ENCODE measurements at places on chromosomes 2 and 18.

GRCh38 chr2:5696945-5697521 is 4.8 kb downstream of the SOX11 start:
- no peak for DNase-seq

DNA sequence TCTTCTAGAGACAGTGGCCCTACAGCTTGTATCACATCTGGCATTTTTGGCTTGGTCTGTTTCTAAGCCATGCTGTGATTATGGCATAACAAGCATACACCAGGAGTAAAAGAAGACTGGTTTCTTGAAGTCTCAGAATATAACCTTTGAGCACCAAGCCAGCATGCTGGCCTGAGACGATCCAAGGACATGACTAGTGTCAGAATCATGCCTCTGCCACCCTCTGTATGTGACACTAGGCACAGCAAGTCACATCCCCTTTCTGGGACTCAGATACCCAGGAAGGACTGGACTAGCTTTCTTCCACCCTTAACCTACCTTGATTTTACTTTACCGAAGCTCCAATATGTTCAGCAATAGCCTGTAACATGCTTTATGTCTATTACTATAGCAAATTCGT is 345.5 kb downstream of the SETBP1 start:
- DNase-seq = no peak

DNA sequence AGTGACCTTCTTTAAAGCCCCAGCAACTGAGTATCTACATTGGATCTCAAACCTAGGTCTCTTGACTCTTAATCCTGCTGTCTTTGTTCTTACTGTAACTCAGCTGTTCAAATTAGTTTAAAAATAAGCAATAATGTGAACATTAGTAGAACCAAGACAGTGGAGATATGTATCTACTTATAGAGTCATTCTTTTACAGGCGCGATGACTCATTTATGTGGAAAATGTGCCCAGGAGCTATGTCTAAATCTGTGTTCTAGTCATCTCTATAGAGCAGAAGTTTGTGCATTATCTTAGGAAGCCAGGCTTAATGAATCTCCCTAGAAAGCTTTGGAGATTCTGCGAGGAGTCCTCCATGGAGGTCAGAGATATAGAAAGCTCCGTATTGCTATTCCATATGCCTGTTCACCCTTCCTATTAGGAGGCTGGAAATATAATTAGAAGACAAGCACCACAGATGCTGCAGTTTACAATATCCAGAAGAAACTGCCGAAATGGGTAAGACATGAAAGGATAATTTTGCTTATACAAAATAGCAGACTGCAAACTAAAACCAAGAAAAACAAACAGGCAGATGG is 211.6 kb downstream of the TRIB2 start:
- DNase-seq = no peak

DNA sequence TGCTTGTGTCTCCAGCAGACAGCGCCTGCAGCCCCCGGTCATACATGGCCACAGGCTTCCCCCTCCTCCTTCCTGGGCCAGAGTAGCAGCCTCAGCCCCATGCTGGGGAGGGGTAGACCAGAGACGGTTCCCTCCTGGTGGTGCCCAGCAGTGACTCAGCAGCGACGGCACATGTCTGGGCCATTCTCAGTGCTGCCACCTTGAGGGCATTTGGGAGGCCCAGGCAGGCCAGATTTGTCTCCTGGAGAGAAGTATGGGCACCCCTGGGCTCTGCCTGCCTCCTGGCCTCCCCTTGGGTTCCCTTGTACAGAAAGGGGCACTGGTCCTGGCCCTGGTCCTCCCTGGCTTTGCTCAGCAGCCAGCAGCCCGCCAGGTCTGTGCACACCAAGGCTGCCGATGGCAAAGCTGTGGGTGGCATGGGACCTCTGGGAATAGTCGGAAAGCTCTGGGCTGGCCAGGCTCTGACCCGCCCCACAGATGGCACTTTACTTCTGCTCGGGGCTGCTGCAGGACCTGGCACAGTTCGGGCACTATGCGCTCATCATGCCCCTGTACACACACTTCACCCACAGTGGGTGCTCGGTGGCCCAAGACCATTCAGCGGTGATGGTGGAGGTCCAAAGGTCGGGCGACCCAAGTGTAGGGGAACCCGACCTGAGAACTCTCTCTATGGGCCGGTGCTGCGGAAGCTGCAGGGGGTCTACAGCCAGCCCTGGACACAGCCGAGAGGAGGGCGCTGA is 11.4 kb upstream of the ALPI start:
- peak; percentile 33 for DNase-seq

DNA sequence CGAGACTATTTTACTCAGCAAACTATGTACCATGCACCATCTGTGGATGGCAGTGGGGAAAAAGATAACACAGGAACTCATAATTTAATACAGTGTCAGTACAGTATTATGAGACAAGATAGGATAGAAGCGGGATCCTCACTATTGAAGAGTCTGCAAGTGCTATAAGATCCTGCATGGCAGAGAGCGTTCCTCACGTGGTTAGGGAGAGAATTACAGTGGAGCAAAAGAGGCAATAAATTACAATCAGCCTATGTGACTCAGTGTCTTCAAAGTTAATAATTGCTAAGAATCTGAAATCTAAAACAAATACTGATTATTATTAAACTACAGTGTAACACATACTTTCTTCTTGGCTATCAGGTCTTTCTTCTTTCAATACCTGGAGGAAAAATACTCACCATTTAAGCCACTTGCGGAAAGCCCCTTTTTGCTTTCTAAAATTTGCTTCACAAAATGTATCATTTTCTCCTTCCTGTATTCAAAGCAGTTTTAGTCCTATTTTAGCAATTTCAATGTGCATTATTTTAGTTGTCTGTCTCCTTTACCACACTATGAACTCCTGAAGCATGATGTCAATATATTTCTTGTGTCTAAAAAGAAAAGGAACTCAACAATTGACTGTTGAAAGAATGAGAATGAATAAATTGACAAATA is 342.9 kb downstream of the SPAG16 start:
- DNase-seq = no peak

GRCh38 chr2:24051833-24052232 is 2.3 kb downstream of the FKBP1B start:
- no peak for DNase-seq

- peak; percentile 81 for DNase-seq
These were observed 37.3 kb upstream of the LNPK start for GRCh38 chr2:176039375-176039774.

GRCh38 chr2:136738044-136738443 is 27.3 kb upstream of the THSD7B start:
- no peak for DNase-seq

- no peak for DNase-seq
These were observed 43.4 kb upstream of the ROCK2 start for GRCh38 chr2:11387843-11388242.

DNA sequence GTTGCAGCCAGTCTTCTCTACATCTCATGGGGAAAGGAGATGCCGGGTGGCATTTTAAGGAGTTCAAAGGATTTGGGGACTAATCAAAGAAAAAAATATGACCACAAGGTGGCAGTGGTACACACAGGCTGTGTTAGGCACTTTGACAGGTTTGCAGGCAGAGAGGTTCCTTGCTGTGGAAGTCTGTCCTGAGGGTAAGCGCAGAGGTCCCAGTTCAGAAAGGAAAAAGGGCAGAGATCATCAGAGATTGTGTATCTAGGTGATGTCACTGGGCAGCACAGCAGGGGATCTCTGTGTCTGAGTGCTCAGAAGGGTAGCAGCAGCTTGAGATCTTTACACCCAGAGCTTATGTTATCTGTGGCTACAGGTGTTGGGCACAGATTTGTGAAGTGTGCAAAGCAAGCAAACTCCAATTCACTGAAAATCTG is 231.4 kb downstream of the LRRTM1 start:
- peak; percentile 77 for DNase-seq

GRCh38 chr2:171360905-171361304 is 72.9 kb downstream of the METTL8 start:
- no peak for DNase-seq

DNA sequence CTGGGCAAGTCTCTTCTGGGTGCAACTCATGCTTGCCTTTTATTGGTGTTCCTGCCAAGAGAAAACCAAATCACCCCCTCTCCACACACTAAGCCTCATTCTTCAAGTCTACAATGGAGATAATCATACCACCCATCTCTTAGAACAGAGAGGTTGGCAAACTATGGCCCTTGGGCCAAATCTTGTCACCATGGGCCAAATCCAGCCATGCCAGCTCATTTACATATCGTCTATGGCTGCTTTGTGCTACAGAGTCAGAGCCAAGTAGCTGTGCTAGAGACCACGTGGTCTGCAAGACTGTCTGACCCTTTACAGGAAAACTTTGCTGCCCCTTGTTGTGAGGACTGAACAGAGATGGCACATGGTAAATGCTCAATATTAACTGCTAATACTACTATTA is 270.3 kb upstream of the PARD3B start:
- no peak for DNase-seq

GRCh38 chr2:60551240-60552077 is 2.0 kb downstream of the BCL11A start:
- peak; percentile 54 for DNase-seq

DNA sequence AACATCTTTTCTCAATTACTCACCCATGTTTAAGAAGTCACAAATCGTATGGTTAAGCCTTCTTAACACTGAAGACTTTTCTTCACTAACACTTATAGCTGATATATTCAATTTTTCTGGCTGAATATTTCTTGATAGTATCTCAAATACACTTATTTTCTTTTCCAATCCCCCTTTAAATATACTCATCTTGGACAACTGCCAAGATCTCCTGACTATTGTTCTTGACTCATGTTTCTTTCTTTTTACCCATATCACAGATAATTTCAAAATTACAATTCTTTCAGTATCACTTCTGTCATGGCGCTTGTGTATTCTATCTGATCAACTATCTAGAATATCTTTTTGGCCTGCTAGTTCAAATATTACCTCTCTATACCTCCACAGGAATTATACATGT is 954.3 kb upstream of the ACVR2A start:
- DNase-seq = no peak

DNA sequence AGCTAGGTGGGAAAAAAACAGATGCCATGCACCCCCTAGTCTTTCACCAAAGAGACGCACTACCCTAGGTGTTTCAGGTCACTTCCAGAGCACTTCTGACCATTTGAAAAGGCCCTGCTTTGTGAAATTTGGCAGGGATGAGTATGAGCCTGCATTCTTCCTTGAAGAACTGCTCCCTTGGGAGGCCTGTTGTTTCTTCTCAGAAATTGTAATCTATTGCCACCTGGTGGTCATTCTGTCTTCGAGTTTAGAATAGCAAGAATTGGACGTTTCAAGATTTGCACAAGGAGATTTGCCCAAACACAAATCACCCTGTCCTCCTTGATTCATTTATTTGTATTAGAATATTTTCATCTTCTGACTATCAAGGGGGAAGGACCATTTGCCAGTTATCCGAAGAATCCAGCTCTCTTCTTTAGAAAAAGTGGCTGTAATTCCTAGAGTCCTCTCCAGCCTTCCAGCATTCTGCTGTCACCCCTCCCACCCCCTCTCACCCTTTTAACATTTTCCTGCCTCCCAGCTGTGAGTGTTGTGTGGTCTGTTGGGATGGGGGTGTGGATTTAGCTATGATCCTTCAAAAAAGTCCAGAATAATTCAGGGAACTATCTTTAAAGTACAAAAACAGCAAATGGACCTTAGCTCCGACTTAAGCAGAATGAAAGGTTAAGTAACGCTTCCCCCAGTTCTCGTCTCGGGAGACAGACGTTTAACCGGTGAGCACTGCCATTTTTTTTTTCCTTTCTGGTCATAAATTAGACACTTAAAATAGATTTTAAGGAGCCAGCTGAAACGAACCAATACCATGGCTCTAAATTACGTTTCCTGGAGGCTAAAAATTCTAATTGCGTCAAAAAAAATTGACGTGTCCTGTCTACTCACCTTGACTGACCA is 3.7 kb upstream of the GAD1 start:
- peak; percentile 91 for DNase-seq

DNA sequence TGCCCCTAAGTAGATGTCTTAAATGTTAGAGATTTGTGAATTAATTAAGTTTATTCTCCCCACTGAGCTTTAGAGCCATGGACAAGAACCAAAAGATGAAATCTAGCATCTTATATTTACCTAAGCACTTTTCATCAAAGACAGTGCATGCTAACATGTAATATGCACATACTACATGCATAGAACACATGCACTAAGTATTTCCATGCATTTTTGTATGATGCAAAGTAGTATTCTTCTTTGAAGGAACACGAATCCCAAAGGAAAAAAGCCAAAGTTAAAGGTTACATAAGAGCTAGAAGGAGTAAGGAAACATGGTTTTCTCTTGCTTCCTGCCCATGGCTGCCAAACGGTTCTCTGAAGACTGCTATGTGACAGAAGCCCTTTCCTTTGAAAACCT is 15.3 kb downstream of the STAMBP start:
- no peak for DNase-seq

- no peak for DNase-seq
These were observed 66.3 kb downstream of the MYCN start for GRCh38 chr2:16006537-16007166.

DNA sequence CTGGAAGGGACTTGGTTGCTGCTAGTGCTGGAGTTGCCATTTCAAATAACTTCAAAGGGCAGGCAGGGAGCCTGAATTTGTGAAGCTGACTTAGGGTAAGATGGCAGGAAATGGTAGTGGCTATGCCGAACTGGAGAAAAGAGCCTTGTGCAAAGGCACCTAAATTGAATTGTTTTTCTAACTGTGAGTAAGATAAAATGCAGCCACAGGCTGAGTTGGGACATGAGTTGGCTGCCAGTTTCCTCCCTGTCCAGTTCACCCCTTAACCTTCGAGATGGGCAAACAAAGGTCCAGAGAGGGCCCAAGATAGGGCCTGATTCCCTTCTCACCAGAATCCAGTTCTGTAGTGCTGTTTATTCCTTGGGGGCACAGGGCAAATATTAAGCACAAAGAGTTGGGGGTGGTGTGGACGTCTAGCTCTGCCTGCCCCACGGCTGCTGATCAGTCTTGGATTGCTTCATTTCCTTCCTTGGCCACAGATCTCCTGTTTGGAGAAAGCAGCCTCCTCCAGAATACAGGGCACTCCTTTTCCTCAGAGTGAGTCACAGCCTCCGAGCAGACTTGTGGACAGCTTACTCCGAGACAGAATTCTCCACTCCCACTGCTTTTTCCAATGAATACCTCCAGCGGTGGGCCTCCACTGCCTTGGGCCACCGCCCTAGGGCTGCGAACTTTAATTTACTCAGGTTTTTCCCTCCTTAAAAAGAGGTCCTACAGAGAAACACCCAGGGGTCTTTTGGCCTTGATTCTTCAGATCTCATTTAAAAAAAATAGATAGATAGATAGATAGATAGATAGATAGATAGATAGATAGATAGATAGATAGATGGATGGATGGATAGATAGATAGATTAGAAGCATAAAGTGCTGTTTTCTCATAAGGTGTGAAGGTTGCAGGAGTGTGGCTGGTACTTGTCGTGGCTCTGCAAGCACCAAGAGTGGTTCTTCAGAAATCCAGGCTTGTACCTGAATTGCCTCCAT is 18.4 kb upstream of the SLC20A1 start:
- DNase-seq = peak; percentile 94

GRCh38 chr18:25875551-25876240 is 214.7 kb downstream of the SS18 start:
- no peak for DNase-seq

GRCh38 chr18:13120255-13120654 is 98.3 kb upstream of the LDLRAD4 start:
- DNase-seq = no peak

All from Kasumi-1 (cell line).